ENCODE measurements at places on chromosomes 2 and 18.

- no peak for DNase-seq
Observed at GRCh38 chr2:181785691-181786344, 105.5 kb upstream of the NEUROD1 start.

DNA sequence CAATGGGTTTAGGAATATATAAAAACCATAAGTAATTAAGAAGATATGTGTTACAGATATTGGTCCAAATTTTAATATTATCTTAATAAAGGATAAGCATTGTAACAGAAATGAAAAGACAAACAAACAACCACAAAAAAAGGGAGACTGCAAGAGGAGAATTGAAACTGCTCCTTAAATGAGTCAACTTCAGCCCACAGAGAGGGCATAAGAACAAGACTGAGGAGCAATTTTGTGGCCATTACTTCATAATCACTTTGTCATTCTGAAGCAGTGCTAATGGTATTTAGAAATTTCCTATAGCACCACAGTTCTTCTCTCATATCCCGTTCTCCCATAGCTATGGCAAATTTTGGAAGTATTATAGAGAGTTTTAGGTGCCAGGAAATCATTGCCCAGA, 193.2 kb upstream of the HNMT start:
- no peak for DNase-seq

GRCh38 chr18:35029103-35029502, 12.1 kb upstream of the MAPRE2 start:
- DNase-seq, result no peak

GRCh38 chr18:58993260-58993659, 128.6 kb downstream of the ZNF532 start:
- DNase-seq, result no peak

Data from activated CD4-positive, alpha-beta T cell treated with anti-CD3 and anti-CD28 coated beads, Interleukin-2, amount 50 U/mL, for 1 hour (primary cell).